ENCODE measurements at places on chromosomes 5 and 9.

- no peak for DNase-seq
Measured at GRCh38 chr5:128304791-128305190, 221.2 kb downstream of the SLC12A2 start.

GRCh38 chr9:33690143-33690933, 105.0 kb upstream of the PRSS3 start:
- DNase-seq: no peak

GRCh38 chr9:17422994-17423680, 155.7 kb upstream of the SH3GL2 start:
- DNase-seq: no peak

GRCh38 chr9:81539317-81539716, 150.0 kb downstream of the TLE1 start:
- no peak for DNase-seq

DNA sequence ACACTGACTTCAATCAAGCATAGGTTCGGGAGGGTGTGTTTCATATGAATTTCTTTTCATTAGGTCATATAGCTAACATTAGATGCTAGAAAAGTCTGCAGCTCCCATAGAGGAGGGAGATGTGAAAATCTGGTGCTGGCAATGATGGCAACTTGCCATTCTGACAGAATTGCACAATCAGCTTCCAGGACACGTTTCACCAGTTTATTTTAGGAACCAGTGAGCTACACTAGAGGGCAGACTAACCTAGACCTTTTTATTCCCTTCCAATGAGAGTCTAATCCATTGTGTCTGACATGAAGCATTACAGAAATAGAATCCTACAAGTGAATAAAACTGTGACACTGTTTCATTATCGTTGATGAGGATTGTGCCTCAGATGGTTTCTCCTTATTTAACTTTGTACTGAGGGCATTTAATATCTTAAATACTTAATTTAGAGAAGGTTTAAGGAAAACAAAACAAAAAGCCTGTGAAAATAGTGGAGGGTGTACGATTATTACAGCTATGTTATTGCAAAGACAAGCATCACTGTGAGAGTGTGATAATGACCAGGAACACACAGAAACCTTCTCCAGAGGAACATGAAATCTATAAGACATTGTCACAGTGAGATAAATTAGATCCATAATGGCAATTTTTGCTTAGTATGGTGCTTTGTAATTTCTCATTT, 363.3 kb upstream of the RPS23 start:
- peak; percentile 91 for DNase-seq

- no peak for DNase-seq
Measured at GRCh38 chr5:148666353-148666752, 12.0 kb upstream of the HTR4 start.

- DNase-seq: peak; percentile 41
Measured at GRCh38 chr5:141343242-141343952, at the start of gene PCDHGA3. PCDHGA3 (plus strand) TSS chr5:141343829; CDS start chr5:141344034, 205 bp downstream.

All from A673 (cell line).